Stimulated activated CD8-positive, alpha-beta memory T cell treated with anti-CD3 and anti-CD28 coated beads, Interleukin-2, amount 100 ng/mL, for 48 hours (primary cell): ENCODE measurements at places on chromosomes 12 and 14.

- no peak for DNase-seq
These were observed 641 bp downstream of the LRRC43 start for GRCh38 chr12:122183588-122183940.

GRCh38 chr12:38016602-38017001, 300.0 kb upstream of the ALG10B start:
- no peak for DNase-seq

DNA sequence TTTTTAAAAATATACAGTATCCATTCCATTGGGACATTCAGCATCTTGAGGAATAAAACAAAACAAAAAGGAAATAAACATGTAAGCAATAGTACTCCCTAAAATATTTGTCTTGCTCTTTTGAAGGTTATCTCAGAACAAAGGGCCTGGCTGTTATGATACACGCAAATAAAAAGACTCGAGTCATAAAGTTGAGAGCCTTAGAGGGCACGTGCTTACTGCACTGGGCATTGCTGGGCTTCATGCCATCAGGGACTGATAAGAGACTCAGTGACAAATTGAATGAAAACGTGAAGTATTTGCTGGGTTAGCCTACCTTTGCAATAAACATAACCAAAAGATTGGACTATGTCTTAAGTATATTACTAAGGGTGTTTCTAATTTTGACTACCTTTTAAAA, 118.9 kb downstream of the SLC35F4 start:
- DNase-seq, result no peak

DNA sequence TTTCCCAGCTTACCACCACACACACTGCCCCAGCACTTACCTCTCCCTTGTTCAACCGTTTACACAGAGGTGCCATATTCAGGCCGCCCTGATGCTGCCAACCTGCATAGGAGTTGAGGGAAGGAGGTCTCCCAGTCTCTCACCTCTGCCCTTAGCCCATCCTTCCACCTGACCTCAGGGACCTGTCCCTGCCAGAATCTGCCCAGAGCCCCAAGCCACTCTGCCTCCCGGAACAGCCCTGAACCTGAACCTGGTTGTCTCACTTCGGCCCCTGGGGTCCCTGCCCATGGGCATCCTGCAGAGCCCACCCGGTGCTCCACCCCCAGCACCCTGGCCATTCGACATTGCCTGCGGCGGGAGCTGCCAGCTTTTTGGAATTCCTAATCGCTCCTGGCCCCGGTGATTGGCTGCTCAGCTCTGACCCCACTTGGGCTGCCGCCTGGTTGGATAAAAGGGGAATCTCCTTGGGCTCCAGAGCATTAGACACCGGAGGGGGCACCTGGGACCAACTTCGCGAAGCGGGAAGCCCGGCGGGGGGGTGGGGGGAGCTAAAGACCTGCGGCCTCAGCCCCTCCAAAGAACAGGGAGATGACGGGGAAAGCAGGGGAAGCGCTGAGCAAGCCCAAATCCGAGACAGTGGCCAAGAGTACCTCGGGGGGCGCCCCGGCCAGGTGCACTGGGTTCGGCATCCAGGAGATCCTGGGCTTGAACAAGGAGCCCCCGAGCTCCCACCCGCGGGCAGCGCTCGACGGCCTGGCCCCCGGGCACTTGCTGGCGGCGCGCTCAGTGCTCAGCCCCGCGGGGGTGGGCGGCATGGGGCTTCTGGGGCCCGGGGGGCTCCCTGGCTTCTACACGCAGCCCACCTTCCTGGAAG, at the start of gene VSX2:
Gene VSX2 (plus strand): TSS at position 476 of the 874 bp plus-strand sequence. CDS start 113 bp downstream, at position 589.
- DNase-seq, result no peak

DNA sequence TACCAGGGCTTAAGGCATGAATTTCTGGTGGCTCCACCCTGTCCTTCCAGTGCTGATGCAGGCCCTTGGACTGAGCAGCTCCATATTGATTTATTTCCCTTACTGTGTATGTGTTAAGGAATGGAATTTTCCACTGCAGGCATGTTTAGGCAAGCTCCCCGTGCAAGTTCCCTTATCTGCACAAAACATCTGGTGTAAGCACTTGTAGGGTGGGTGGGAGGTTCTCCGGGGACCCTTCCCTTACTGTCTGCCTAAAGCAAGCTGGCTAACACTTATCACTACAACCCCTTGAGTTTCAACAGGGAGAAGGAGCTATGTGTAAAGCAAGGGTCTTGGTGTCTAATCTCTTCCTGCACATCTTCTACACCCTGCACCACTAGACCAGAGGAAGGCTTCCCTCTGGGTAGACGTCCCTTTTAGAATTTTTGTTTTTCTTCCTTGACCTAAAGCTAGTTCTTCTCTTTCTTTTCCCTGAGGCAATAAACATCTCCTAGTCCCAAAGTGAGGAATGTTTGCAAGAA, 22.0 kb upstream of the DRAM1 start:
- no peak for DNase-seq

DNA sequence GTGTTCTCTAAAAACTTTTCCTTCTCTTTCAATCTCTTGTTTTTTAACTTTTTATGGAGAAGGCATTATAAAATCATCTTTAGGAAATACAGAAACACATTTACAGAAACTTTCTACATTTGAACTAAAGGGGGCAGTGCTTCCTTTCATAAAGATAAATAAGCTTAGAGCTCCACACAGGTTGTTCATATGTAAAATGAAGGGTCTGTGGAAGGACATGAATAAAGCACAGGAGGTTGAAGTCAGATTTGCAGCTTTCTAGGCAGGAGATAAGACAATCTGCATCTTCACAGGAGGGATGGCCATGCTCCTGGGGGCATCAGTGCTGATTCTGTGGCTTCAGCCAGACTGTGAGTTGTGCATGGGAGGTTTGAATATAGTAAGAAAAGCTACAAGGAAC, 426.0 kb downstream of the DAD1 start:
- no peak for DNase-seq

- no peak for DNase-seq
These were observed 17.7 kb downstream of the CLEC2D start for GRCh38 chr12:9687228-9687627.

DNA sequence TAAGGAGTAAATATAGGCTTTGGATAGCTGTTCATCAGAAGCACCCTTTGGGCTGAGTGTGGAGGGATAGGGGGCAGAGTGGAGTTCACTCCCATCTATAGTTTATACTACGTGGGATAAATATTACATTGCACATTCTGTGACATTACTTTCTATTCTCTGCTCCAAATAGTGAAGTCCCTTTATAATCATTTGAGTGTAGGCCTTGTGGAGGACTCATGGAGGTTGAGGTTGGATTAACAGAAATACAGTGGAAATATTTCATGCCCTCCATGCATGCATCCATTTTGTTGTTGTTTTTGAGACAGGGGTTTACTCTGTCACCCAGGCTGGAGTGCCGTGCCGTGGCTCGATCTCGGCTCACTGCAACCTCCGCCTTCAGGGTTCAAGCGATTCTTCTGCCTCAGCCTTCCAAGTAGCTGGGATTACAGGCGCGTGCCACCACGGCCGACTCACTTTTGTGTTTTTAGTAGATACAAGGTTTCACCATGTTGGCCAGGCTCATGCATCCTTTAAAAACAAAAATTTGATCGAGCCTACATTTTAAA, 1.4 kb downstream of the CHPT1 start:
- DNase-seq, result no peak

- DNase-seq, result no peak
These were observed 719.1 kb downstream of the C12orf50 start for GRCh38 chr12:87310126-87310525.

- DNase-seq, result no peak
These were observed 167.8 kb upstream of the SFSWAP start for GRCh38 chr12:131543040-131543439.

DNA sequence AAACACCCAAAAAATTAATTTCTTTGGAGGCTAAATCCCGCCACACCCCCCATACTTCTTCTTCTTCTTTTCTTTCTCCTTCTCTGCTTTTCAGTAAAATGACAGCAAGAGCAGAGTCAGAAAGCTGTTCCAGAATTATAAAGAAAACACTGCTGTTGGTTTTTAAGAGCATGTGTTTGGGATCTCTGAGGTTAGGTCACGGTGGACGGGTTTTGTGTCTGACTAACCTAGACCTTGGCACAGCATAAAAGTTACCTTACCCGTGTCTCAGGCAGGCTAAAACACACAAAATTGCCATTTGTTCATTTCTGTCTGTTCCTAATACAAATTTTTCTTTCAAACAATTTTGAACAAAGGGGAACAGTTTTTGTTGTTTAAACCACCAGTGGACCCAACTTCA, 540.8 kb downstream of the NRXN3 start:
- no peak for DNase-seq

DNA sequence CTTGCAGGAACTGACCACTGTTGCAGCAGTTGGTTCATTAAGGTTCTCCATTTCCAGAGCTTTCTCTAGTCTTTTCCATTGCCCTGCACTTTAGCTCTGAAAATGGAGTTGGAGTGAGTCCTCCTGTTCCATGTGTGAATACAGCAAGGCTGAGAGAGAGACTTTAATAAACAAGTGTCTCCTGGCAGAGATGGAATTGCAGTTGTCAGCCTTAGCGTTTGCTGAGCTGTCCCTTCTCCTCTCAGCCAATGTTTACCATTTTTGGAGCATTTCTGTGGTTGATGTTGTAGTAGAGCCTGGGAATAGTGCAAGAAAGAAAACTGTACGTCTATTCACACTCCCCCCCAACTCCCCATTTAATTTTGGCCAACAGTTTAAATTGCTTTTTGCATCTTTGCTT, 7.5 kb upstream of the MANSC4 start:
- DNase-seq, result no peak

- no peak for DNase-seq
These were observed 2.0 kb upstream of the EMP1 start for GRCh38 chr12:13194401-13195110.

DNA sequence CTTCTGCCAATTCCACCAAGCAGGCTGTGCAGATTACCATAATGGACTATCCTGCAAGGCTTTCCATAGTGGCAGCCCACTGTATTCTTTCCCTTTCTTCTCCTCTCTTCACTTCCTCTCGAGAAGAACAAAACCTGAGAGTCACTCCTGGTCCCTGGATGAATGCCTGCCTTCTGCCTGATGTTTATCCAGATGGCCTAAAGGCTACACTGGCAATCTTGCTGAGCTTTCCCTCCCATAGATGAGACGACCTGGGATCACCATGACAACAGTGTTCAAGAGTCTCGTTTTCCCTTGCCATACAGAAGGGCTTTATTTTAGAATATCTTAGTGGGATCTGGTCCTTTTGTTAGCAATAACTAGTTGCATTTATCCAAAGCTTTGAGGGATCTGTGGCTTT, 142.3 kb downstream of the RTN1 start:
- DNase-seq, result no peak

DNA sequence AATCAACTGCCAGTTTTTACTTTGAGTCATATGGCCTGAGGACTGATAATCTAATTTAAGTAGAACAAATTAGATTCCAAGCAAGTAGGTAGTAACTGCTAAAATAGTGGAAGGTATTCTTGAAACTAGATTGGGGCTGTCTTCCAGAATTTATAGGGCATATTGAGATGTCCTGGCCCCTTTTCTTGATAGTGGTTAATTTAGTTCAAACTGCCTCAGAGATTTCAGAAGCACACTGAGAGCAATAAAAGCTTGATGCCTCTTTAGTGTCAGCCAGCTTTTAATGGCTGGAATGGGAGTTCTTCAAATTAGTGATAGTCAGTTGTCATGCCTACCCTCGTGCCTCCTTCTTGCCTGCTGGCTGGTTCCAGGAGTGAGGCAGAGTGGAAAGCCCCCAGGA, 120.5 kb downstream of the AKAP6 start:
- DNase-seq, result no peak

GRCh38 chr12:71295953-71296352, 138.2 kb upstream of the TSPAN8 start:
- DNase-seq, result no peak

DNA sequence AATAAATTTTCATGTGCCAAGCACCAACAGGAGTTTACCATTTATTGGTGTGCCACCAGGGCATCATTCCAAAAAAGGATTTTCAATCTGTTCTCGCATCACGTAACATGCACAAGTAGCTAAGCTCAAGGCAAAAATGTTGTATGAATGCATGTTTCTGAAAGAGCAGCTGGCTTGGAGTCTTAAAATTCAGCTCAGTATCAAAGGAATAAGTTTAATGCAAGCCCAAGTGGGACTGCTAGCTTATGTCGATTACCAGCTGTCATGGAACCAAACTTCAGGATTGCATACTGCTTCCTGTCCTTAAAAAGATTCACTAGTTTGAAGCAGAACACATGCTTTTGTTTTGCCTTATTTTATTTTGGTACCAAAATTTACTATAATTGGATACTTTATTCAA, 437.0 kb downstream of the FSCB start:
- DNase-seq, result no peak

- DNase-seq, result no peak
These were observed 952 bp downstream of the DRAM1 start for GRCh38 chr12:101878243-101878821.

- DNase-seq, result no peak
These were observed 8.8 kb downstream of the WASHC3 start for GRCh38 chr12:102053062-102053349.

GRCh38 chr12:7793211-7793610, 4.0 kb downstream of the NANOG start:
- DNase-seq, result no peak

- no peak for DNase-seq
These were observed 192.8 kb downstream of the NTF3 start for GRCh38 chr12:5624486-5625272.

GRCh38 chr12:46282829-46283228, 14.0 kb upstream of the SLC38A1 start:
- DNase-seq, result no peak

- no peak for DNase-seq
These were observed 3.1 kb downstream of the SINHCAF start for GRCh38 chr12:31322801-31323207.

DNA sequence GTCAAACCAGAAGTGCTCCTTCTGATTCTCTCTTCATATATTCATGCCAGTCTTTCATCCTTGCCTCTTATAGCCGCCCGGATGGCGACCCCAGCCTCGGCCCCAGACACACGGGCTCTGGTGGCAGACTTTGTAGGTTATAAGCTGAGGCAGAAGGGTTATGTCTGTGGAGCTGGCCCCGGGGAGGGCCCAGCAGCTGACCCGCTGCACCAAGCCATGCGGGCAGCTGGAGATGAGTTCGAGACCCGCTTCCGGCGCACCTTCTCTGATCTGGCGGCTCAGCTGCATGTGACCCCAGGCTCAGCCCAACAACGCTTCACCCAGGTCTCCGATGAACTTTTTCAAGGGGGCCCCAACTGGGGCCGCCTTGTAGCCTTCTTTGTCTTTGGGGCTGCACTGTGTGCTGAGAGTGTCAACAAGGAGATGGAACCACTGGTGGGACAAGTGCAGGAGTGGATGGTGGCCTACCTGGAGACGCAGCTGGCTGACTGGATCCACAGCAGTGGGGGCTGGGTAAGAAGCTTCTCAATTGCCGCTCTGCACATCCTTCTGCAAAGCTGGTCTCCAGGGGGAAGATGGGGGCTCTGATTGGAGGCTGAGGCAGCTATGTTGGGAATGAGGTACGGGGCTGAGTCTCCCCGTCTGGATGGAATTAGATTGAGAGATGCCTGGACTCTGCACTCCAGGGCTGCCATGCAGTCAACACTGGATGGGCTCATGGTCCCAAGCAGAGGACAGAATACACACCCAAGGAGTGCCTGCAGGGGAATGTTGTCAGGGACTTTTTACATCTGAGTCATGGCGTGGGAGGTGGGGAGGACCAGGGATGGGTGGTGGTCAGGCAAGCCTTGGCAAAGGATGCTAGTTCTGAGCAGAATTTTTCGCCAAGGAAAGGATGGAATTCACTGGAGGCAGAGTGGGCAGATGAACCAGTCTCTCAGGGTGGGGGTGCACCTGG, 1.3 kb downstream of the BCL2L2 start:
- DNase-seq, result no peak
